ENCODE measurements at places on chromosomes 6 and 20.

DNA sequence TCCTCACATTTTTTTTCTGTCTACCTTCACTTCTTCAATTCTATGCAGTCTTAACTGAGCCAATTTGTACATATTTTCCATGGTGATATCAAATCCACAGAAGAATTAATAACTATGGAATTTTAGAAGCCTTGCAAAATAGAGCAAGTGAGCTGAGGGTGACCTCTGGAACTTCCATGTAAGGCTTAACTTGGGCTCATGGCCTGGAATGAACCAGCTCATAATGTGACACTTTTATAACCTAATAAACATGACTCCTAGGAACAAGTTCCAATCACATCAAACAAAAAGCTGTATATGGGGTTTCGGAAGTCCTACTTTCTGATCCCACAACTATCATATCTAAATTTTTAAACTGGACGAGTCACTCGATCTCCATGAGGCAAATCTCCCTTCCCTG lies 232.4 kb downstream of the FOXA2 start:
- no peak for DNase-seq

DNA sequence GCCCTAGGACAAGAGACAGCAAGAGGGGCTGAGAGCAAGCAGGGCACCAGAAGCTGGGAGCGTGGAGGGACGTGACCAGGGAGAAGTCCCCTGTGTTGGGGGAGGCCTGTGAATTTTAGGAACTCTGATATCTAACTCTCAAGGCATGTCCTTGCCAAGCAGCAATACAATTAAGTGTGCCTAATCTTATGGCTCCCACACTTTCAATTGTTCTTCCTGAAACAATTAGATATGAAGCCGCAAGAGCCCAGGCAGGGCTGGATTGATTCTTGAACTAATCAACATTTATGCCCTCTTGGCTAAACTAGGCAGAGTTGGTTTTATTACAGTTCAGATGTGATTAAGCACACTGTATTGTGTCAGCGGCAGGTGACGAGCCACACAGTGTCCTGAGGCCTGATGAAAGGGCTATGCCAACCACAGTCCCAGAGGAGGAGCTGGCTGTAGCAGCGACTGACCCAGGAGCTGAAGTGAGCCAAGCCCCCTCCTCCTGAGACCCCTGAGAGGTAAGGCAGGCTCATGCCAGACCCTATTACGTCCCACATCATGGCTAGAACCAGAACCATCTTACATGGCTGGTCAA lies 4.2 kb upstream of the MAVS start:
- no peak for DNase-seq

- DNase-seq: no peak
Observed at GRCh38 chr20:10225439-10226060, 6.9 kb downstream of the SNAP25 start.

DNA sequence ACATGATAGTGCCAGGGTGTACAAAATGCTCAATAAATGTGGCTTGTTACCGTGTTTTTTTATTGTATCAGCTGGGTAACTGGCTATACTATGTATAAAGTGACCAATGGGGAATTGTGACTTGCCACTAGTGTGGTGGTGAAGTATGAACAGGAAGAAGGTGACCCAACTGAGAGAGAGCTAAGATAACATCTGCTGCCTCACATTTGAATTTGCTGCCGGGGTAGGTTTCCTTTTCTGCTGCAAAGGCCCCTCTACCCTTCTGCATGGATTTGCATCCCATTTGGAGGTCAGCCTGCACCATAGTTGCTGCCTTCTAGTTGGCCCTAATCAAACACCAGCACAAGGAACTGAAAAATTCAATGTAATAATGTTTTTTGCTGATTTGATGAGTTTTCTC lies 24.1 kb downstream of the IL17A start:
- no peak for DNase-seq
